Epithelial cell of proximal tubule (primary cell): ENCODE measurements at places on chromosomes 3 and 15.

DNA sequence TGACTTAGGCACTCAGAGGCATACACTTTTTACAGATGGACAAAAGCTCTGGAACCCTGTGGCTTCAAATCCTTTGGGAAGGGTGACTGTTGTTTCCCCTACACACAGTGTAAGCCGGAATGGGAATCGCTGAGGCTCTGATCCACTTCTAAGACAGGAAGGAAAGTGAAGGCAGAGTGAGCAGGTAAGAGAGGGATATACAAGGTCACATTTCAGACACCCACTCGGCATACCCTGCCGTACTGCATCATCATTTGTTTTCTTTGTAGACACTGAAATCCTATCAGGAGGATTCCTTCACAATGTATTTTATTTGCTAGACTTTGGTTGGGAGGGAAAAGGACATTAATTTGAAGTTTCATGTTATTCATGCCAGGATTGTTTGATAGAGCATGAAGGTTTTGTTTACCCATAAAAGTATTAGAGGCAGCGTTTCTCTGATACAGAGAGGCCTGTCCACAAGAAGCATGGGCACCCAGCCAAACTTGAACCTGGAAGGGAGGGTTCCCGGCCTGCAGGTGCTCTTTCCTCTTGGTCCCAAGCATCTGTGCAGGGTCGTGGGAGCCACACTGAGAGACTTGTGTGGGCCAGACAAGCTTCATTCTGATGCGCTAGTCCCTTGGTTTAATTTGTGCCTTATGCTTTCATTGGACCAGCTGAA, 21.9 kb upstream of the POLR2M start:
- no peak for DNase-seq

DNA sequence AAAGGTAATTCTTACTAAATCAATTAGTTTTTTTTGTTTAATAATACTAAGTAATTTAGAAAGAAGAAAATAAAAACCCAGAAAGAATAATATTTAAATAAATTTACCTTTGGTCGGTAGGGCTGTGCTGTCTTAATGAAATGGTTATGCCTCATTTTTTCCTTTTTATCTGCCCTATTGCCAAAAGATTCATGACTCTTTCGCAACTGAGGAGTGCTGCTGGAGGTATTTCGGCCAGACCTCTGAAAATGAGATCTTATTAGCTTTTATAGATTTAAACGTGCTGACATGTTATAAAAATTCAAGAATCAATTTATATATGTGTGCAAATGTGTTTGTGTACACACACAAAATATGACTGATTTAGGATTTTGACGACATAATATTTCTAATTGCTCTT, 67.1 kb upstream of the USP50 start:
- DNase-seq, result no peak

GRCh38 chr15:42120285-42120684, 25.9 kb upstream of the PLA2G4D start:
- no peak for DNase-seq

GRCh38 chr3:86251781-86252180, 739.2 kb downstream of the VGLL3 start:
- no peak for DNase-seq

- no peak for DNase-seq
These were observed 70.7 kb upstream of the UBE2E1 start for GRCh38 chr3:23735062-23735461.

GRCh38 chr3:100988080-100988479, 5.1 kb downstream of the ABI3BP start:
- DNase-seq, result no peak

DNA sequence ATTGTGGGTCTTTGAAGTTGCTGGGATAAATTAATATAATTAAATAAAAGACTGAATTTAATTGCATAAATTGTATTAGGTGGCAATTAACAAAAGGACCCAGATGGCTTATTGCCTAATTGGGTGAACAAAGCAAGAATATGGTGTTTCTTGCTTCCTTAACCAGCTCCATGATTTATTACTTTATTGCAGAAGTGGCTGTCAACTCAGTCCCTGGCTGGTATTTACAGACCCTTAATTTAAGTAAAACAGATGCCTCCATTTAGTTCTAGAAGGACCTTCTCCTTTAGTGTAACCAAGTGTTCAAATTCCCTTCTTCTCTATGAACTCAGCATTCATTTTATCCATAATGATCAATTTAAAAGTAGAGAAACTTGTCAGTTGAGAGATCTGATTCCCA, 35.1 kb downstream of the DPH3 start:
- DNase-seq, result no peak

GRCh38 chr15:29852201-29852600, 29.9 kb upstream of the TJP1 start:
- DNase-seq, result no peak

GRCh38 chr15:49644364-49644794, 23.5 kb downstream of the DTWD1 start:
- no peak for DNase-seq

DNA sequence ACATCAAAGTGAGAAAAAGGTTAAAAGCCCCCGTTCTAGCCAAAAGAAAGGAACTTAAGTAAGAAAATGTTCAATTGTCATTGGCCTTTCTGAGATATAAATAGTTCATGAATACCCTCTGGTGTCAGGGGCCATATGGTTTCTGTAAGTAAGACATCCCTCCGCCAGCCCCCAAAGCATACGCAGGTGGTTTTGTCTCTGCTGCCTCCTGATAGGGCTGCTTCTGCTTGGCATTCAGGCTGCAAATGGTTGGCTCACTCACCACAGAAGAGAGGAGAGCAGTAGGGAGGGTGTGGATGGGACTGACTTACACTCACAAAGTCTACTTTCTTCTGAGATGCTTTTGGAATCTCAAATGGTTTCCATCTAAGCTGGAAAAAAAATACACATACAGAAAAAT, 29.8 kb downstream of the HGD start:
- DNase-seq, result no peak

- DNase-seq, result no peak
These were observed 58.7 kb upstream of the CHST2 start for GRCh38 chr3:143060906-143061305.
